ENCODE measurements at places on chromosomes 7 and 10. TPM values are rescaled to one million over a fixed set of nuclear protein-coding genes. Genes with fewer than 3 reads are reported as not detected.

Gene GLCCI1
- polyA plus RNA-seq = 33.2 TPM

Gene UPK3BL2
- 2.5 TPM for polyA plus RNA-seq

Gene CXCL12
- polyA plus RNA-seq = not detected

Gene ADRA2A
- not detected for polyA plus RNA-seq

Gene PDK4
- 0.21 TPM for polyA plus RNA-seq

Gene CADPS2
- not detected for polyA plus RNA-seq

Gene SFTPA1
- not detected for polyA plus RNA-seq

Gene GNAI1
- 9.7 TPM for polyA plus RNA-seq

GRCh38 chr10:63364918-63365317 is 100.9 kb downstream of the JMJD1C start:
- DNase-seq = no peak

DNA sequence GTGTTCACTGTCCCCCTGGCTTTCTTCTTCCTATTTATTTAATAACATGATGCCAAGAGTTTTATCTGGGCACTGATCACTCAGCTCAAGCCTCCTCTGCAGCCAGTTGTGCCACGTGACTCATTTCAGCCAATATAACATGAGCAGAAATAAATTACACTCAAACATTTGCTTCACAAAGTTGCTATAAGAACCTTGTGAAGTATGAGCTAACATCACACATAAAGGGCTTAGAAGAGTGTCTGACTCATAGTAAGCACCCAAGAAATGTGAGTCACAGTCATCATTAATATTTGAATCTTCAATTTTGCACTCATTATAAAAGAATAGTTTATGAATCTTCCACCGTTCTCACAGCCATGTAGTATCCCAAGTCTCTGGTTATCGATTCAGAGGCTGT is 414.6 kb upstream of the NPVF start:
- DNase-seq = no peak

- DNase-seq = no peak
Observed at GRCh38 chr7:30450983-30451497, 27.5 kb downstream of the NOD1 start.

DNA sequence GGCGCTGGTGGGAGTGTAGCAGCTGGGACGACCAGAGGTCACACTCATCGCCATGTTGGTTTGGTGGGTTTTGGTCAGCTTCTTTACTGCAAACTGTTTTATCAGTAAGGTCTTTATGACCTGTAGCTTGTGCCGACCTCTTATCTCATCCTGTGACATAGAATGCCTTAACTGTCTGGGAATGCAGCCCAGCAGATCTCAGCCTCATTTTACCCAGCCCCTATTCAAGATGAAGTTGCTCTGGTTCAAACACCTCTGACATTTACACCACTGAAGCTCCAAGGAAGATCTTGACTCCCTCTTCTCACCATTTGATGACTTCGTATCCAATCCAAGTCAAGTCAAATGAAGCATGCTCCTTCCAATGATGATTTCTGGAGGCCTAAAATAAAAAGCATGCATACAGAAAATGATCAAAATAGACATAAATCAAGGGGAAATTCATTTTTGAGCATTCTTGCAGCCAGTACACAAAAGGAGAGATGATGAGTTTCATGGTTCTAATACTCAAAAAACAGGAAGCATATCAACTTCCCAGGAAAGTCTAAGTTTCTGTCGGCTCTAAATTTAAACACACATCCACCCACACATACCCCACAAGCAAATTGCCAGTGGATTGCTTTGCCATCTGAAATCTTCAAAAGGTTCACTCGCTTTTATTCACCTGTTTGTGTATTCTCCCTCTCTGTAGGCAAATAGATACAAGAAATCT is 2.4 kb upstream of the PSMG3 start:
- no peak for DNase-seq

- no peak for DNase-seq
Observed at GRCh38 chr7:42068554-42069280, 168.3 kb downstream of the GLI3 start.

GRCh38 chr7:138565451-138566114 is 105.5 kb downstream of the TRIM24 start:
- no peak for DNase-seq

- no peak for DNase-seq
Observed at GRCh38 chr10:77361831-77362230, 275.8 kb downstream of the KCNMA1 start.

DNA sequence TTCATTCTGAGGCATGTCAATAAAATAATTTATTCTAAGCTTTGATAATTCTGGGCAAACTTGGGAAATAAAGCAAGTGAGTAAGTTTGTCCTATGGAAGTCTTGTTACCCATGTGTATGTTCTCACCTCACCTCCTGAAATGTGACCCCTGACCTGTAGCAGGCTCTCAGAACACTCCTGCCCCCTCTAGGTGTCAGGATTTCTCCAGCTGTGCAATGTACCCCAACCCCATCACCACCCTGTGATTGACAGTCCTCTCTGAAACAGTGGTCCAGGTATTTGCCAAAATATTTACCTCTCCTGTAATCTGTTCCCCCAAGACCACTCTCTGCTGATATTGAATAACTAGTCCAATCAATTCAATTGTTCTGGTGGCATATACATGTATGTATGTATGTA is 122.6 kb upstream of the PTER start:
- DNase-seq = no peak

DNA sequence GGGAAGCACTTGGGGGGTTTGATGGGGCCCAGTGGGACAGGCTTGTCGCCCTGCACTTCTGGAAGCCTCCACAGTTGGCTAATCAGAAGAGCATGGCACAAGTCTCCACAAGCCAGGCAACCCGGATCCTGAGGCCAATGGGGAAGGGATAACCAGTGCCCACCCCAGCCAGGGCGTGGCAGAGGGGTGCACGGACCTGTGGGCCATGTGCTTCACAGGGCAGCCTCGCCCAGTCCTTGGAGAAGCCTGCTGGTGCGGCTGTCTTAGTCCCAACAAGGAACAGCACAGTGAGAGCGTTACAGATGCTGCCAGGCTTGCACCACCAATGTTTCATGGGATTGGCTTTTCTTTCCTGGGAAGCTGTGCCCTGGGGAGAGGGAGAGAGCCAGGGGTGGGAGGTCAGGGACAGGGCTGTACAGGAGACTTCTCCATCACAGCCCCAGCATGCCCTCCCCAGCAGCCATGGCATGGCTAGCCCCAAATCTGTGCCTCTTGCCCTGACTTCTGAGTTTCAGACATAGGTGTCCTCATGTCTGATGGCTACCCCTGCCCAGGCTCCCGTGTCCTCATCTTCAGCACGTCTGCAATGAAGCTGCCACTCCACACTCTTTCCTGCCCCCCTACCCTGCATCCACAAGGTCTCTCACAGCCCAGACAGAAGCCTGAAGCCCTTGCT is 116.0 kb downstream of the PTPN20 start:
- no peak for DNase-seq

DNA sequence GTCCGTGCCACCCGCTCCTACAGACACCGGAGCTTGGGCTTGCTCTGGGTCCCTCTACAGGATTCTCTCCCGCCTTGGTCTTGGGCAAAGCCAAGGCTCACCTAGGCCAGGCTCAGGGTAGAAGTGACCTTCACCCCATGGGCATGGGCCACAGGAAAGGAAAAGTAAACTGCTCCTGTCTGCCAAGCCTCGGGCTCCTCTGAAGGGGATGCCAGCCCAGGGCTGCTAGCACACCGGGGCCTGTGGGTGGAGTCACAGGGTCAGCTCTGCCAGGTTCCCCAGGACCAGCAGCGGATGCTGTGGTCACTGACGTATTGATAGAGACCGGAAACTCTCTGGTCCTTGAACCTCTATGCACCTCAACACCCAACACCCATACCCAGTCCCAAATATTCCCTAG is 222.7 kb upstream of the MGMT start:
- DNase-seq = no peak

DNA sequence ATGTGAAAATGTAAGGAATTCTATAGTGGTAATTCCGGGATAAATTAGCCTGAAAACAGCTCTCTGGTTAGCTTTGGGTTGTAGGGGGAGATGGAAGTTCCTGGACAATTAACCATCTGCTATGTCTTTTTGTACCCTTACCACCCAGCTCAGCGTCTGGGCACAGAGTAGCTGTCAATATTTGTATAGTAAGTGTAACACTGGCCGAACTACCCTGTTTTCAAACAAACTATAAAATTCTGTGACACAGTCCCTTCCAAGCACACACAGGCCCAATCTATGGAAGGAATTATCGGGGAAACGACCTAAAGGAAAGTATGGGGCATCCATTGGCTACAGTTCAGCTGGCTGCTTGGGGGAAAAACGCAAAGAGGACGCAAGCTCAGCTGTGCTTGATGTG is 869 bp upstream of the LHFPL3 start:
- no peak for DNase-seq

DNA sequence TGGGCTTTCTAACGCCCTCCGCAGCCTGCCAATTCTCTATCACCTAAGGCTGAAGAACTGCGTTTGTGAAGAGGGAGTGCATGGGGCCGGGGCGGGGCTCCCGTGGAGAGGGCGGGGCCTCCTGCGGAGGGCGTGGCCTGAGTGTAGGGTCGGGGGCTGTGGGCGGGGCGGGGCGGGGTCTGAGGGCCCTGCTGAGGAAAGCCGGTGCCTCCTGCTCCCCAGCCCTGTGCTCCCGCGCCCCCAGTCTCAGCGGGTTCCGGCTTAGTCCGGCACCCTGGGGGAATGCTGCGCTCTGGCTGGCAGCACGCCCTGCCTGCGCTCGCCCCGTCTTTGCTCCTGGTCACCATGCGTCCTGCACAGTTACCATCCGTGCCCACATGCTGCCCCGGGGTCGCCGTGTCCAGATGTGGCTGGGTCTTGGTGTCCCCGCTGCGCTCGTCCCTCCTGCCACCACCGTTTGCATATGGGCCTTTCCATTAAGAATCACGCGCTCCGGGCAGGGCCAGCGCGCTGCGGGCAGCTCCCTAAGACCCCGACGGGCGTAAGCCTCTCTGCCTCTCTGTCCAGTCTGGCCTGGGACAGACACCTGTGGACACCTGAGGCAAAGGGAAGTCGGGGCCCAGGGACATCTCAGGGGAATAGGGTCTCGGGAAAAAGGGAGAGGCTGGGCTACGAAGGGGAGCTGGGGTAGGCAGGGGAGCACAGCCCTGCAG is 144.0 kb upstream of the RET start:
- DNase-seq = no peak

DNA sequence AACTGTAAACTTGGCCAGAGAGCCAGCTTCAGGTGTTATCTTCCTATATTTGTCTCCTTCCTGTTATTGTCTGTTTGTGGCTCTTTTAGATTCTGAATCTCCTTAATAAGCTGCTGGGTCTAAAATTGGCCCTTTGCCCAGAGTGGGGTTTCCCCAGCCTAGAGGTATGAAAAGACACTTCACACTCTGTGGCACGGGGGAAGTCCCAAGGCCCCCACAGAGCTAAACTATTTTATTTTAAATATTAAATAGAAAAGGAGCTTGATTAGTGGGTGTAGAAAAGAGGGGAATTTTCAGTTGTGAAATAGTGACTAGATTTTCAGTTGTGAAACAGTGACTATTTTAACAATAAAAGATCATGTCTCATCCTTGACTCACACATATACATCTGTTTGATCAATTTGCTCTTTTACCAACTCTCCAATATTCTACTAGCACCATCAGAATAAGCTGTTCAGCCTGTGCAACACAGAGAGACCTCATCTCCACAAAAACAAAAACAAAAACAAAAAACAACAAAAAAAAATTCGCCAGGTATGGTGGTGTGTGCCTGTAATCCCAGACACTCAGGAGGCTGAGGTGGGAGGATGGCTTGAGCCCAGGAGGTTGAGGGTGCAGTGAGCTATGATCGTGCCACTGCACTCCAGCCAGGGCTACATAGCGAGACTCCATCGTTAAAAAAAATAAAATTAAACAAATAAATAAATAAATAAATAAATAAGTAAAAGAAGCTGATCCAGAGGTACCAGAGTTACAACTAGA is 24.9 kb upstream of the ADO start:
- DNase-seq = peak; percentile 87

DNA sequence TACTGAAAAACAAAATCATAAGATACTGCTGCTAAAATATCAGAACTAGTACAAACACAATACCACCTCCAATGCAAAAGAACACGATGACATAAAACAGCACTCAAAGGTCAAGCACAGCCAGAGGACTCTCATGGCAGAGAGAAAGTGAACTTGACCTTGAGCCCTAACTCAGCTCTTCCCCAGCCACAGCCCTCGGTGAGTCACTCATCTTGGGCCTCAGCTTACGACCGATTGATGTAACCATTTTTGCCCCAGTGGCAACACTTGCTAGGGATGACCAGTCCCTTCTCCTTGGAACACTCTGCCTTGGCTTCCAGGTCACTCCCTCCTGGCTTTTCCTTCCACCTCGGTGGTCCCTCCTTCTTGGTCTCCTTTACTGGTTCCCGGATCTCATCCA is 77.8 kb downstream of the JAZF1 start:
- DNase-seq = no peak

DNA sequence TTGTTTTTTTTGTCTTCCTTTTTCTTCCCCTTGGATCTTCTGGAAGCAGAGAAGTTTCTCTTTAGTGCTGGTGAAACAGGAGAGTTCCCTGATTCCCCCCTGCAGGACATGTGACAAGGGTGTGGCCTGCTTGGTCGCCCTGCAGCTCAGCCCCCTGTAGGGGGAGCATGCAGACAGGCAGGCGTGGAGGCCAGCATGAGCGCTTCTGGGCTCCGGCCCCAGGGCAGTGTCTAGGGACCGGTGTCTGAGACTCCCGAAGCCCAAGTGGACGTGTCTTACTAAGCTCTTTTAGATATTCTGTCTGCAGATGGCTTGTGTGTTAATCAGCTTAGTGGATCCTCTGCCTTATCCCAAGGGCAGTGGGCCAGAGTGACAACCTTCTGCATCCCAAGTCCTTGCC is 26.1 kb downstream of the PRSS58 start:
- no peak for DNase-seq

GRCh38 chr7:40507166-40507565 is 372.4 kb downstream of the SUGCT start:
- no peak for DNase-seq

- no peak for DNase-seq
Observed at GRCh38 chr7:42285383-42285824, 48.4 kb upstream of the GLI3 start.

DNA sequence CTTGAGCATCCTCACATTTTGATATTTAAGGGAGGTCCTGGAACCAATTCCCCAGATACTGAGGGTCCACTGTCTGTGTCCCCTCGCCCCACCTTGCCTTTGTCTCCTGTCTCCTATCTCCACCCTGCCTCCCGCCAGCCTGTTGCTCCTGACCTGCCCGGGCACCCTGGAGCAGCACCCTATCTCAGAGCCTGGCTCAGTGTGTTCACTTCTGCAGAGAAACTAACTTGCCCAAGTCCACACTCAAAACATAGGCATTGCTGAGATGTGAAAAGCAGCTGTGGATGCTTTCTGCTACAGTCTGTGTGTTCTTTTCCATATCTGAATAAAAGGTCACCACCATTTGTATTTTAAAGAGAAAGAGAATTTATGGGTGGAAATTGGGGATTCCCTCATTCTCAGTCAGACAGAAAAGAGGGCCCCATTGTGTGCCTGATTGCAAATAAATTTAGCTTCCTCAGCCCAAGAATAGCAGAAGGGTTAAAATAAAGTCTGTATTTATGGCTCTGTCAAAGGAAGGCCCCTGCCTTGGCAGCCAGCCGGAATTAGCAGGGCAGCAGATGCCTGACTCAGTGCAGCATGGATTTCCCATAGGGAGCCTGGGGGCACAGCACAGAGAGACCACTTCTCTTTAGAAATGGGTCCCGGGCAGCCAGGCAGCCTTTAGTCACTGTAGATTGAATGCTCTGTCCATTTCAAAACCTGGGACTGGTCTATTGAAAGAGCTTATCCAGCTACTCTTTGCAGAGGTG is 161.3 kb downstream of the EGFR start:
- no peak for DNase-seq

Measured in immature natural killer cell (primary cell).